ENCODE measurements at places on chromosomes 6 and 20.

DNA sequence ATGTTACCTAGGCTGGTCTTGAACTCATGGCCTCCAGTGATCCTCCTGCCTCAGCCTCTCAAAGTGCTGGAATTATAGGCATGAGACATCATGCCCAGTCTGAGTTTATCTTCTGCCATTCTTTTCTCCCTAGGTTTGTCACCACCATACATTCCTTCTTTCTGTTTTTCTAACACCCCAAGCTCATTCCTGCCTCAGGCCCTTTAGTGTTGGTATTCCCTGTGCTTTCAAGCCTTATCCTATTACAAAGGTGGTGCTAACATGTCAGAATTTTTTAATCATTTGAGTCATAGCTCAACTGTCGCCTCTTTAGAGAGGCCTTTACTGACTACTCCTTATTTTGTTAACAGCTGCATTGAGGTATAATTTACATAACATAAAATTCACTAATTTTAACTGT lies 221.1 kb upstream of the PRSS16 start:
- no peak for DNase-seq

GRCh38 chr6:146337376-146337775 lies 206.3 kb upstream of the RAB32 start:
- DNase-seq, result no peak

DNA sequence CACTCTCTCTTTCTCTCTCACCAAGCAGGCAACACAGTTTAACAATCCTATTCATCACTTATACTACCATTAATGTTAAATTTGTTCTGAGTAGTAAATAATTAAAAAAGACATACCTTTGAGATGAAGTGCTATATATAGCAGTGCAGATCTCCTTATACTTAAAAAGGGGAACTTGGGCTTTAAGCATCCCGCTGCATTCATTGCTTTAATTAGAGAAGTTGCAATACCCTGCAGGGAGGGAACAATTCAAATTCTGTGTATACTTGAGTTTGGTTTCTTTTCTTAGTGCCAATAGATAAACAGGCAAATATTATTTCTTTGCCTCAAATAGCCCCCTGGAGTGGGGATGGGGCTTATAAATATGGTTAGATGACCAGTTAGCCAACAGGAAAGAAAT lies 10.8 kb upstream of the ZBTB24 start:
- no peak for DNase-seq

- no peak for DNase-seq
These were observed 1.7 kb upstream of the TMEM170B start for GRCh38 chr6:11535801-11536230.

DNA sequence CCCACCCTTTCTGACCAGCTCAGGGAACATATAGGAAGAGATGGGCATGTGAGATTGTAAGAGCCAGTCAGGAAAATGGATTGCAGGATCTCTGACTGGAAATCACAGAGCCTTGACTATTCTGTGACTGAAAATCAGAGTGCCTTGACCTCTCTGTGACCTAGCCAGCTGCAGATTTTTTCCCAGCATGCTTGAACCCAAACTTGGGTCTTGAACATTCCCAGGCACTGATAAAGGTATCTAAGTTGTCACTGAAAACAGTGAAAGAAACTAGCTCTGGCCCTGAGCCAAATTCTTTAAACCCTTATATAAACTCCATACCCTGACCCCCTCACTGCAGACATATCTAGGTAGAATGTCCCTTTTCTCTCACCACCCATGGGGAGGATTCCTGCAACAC lies 2.3 kb upstream of the ZNF165 start:
- DNase-seq, result no peak

GRCh38 chr6:5174244-5174643 lies 86.5 kb downstream of the LYRM4 start:
- peak; percentile 37 for DNase-seq

DNA sequence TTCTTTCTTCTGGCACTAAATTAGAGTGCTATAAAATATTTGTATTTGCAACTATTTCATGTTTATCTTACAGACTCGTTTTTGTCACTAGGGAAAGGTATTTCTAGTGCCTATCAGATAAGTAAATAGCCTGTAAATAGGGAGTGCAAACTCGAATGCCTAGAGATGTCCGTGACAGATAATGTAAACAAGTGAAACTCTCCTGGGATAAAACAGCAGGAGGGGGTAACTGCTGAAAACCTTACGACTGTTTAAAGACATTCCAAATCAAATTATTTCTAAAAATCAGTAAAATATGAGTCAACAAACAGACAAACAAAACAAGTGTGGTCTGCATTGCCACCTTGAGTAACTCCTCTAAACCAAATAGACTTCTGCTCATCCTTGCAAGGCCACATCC lies 932.1 kb downstream of the EYS start:
- no peak for DNase-seq

DNA sequence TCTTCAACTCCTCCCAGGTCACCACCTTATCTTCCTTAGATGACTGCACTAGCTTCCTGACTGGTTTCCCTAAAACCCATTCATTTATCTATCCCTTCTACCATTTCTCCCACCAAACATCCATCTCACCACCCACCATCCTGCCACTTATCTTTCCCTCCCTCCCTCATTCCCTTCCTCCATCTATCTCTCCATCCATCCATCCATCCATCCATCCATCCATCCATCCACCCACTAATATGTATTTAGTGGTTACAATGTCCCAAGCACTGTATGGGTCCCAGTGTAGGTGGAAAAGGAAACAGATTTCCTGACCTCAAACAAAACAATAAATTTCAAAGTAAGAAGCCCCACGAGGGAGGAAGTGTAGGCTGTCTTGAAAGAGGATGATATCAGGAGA lies 59.3 kb upstream of the APCDD1L start:
- DNase-seq, result no peak

DNA sequence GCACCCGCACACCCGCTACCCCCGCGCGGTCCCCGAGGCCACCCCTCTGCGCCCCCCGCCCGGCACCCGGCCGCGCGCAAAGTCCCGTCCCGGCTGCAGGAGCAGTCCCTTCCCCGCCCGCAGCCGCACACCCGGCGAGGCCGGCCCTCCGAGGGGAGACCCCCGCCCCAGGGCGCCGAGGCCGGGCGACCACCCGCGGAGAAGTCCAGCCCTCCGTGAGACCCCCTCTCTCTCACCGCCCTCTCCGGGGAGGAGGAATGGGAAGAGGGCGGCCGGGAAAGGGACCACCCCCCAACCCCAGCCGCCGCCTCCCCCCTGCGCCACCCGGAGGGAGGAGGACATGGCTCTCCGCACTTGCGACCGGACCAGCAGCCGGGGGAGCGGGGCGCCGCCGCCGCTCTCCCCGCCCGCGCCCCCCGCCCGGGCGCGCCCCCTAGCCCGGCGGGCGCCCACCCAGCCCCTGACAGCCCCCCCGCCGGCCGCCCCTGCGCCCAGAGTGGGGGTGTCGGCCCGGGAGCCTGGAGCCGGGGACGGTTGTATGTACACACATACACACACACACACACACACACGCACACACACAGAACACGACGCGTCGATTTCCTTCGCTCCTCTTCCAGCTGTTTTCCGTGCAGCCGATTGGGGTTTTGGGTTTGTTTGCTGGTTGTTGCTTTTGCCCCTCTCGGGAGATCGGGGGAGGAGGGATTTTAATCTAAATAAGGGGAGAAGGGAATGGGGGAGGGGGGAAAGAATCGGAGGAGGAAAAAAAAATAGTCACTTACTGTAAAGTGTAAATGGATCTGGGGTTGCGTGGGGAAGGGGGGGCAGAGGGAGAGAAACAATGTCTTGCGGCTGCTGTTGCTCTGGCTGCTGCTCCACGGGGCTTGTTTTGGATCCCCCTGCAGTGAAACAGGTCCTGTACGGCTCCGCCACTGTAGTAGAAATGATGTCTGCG lies at the start of gene ATXN1:
TSS of gene ATXN1 (minus strand) at position 945 of the 955 bp plus-strand sequence.
- no peak for DNase-seq

GRCh38 chr6:128256095-128256494 lies 264.3 kb downstream of the PTPRK start:
- no peak for DNase-seq

DNA sequence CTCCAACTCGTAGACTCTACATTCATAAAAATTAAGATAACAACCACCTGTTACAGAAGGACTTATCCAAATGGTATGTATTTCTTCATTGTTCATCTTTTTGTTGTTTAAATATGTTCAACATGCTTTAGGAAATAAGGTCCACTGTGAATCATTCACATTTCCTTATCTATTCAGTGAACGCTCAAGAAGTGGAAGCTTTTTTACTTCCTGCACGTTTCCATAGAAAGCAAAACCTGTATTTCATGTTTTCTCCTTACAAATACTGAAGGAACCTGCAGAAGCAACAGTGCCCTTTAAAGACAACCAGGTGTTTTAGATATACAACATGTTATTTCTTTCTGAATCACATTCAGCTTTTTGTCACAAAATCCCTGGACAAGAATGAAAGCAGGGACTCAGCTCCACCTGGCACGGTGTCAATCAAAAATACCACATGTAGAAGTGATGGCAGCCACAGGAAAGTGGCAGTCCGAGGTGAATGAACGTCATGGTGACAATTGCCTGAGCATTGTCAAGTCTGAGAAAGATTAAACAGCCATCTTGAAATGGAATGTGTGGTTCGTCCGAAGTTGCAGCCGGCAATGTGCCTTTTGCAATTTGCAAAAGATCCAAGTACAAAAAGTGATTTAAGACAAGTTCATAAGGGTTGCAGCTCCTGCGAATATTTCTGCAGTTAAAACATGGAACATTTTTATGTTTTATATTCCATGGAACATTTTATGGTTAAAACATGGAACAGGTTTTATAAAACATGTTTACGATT lies 66.7 kb upstream of the RIPOR2 start:
- DNase-seq, result no peak

DNA sequence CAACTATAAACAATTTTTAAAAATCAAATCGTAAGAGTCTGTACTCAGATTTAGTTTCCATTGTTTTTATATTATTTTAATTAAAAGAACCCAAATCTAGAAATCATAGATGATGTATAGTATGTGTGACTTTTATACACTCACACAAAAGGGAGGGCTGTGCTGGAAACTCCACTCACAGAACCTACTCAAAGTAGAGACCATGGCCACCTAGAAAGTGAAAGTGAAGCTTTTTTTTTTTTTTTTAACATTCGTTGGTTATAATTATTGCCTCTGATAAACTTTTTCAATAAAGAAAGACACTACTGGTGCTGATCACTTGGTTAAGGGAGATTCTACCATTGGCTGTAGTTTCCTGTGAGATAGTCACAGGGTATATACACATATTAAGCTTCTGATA lies 37.9 kb upstream of the PRL start:
- DNase-seq, result no peak

DNA sequence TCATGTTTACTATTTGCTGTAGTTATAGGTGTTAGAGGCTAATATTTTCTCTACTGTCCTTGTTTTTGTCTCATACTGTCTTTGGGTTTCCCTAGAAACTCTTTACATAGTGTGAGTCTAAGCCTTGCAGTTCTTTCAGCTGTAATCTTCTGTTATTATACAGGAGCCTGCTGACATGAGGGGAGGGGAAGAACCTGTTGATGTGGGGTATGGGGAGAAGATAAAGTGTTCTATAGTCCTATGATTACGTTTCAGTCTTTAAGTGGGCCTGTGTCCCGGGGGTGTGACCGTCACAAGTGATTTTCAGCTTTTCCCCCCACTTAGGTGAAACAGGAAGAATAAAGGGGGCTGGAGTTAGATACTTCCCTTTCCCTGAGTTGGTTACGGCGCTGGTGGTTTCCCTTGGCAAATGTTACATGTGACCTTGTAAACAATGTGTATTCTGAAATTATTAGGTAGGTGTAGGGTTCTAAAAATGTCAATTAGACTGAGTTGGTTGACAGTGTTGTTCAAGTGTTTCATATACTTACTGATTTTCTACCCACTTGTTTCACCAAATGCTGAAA lies 41.3 kb downstream of the REV3L start:
- no peak for DNase-seq

- no peak for DNase-seq
These were observed 41.3 kb downstream of the CDYL start for GRCh38 chr6:4817551-4817950.

GRCh38 chr6:148709577-148709976 lies 37.3 kb upstream of the UST start:
- no peak for DNase-seq

DNA sequence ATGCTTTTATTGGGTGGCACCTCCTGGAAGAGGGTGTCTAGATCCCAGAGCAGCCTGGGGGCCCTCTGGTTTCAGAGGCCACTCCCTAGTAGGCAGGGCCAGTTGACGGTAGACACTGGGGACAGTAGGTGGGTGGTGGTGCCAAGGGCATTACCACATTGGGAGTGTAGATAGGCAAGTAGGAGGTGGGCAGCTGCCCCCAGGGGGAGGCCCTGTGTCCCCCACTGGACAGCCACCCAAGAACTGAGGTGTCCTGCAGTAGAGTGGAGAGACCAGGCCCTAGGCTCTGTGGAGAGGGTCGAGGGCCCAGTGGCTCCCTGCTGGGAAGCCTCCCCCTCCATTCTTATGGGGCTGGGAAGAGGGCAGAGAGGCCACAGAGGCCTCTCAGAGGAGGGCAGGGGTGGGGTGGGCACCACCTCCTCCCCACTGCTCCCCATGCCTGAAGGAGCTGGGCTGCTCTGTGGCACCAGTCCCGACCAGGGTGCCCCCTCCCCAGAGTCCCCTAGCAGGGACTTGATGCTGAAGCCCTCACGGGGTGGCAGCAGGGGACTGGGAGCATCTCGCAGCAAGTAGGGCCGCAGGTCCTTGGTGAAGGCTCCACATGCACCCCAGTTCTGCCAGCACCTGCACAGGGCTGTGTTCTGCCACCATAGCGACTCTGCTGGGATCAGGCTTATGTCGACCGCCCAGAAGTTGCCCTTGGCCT lies 305.0 kb upstream of the KCNQ5 start:
- DNase-seq, result no peak

DNA sequence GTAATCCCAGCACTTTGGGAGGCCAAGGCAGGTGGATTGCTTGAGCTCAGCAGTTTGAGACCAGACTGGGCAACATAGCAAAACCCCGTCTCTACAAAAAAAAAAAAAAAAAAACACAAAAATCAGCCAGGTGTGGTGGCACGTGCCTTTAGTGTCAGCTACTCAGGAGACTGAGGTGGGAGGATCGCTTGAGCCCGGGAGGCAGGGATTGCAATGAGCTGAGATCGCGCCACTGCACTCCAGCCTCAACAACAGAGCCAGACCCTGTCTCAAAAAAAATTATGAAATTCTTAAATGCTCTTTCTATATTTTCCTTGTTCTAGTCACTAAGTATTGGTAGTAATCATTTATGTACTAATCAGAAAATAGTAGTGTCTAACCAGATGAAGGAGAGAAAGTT lies 30.6 kb downstream of the SYTL3 start:
- DNase-seq, result no peak

GRCh38 chr6:41697861-41698781 lies 37.3 kb downstream of the TFEB start:
- no peak for DNase-seq

DNA sequence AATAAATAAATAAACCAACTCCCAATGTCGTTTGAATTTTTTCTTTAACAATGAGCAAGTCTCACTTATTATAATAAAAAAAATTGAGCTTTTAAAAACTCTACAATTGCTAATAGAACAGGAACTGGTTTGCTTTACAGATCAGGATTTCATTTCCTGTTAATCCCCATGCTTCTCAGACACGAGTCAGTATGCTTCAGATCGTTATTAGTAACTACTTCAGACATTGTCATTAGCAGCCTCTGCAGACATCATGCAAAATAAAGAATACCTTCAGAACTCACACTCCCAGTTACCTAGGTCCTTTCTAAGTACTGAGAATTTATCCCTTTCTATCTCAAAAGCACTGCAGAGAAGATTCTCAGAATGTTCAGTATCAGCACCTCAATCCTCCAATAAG lies 10.0 kb upstream of the FAM210B start:
- no peak for DNase-seq

Data from activated CD4-positive, CD25-positive, alpha-beta regulatory T cell treated with anti-CD3 and anti-CD28 coated beads, Interleukin-2, amount 50 U/mL, for 16 hours (primary cell).